Naive thymus-derived CD8-positive, alpha-beta T cell (primary cell): ENCODE measurements at places on chromosomes 3 and 15.

DNA sequence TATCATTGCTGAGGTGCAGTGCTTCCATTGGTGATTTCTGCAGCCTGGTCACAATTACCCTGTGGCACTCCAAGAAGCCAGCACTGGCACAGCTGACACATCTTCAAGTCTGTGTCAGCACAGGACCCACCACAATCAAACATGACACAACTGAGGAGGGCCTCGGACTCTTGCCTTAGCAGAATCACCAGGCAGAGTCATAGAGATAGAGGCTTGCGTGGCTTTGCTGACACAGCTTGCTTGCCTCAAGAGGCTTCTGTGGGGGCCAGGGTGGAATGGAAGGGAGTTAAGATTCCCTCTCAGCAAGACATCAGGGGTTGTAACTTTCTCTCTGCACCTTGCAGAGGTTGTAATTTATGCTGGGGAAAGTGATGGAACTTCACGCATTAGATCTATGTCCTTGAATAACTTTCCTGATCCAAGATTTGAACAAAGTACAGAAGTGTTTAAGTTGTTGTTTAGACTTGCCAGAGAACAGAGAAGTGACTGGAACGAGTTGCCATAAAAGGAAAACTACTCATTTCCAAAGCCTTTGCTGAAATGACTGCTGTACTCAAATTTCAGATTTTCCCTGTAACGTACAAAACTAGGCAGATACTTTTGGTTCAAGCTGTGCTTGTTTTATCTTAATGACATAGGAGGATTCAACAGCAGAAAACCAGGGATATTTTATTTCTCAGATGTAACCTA is 170.7 kb downstream of the DIPK2A start:
- DNase-seq, result no peak

- no peak for DNase-seq
These were observed 8.0 kb downstream of the IP6K2 start for GRCh38 chr3:48709051-48709461.

- no peak for DNase-seq
These were observed 445.6 kb downstream of the ERC2 start for GRCh38 chr3:56022619-56023018.

DNA sequence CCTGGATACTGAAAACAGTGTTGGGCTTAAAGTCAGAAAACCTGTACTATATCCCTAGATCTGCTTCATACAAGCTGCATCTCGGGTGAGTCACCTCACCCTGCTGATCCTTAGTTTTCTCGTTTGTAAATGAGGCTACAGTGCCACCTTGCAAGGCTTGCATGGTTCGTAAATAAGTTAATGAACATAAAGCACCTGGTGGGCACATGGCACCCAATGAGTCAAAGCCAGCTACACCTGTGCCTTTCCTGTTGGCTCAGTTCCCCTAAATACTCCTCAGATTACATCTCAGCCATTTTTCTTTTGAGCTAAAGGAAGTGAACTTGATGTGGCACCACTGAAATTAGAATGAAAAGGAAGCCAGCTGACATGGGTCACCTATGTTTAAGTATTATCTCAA is 26.5 kb downstream of the RTP1 start:
- no peak for DNase-seq

GRCh38 chr3:182124187-182124586 is 412.5 kb downstream of the SOX2 start:
- no peak for DNase-seq
